ENCODE measurements at places on chromosomes 2 and 18.
A peak's percentile ranks its signal among the peaks of the same experiment; 100 is the strongest.

DNA sequence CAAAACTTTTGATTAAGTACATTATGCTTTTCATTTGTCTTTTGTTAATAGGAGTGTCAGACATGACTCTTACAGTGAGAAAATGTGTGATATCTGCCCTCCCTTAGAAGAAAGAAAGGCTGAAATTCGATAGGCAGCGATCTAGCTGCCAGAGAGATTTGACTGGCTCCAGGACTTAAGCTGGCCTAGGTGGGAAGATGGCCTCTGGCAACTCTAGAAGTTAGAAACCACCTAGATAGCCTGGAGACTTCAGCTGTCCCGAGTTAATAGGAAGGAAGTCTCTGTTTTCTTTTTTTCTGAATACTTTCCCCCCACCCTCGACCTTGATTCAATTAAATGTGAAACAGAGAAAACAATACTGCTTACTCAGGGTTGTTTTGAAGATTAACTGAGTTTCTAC is 1194.7 kb upstream of the CRIM1 start:
- DNase-seq, result no peak

DNA sequence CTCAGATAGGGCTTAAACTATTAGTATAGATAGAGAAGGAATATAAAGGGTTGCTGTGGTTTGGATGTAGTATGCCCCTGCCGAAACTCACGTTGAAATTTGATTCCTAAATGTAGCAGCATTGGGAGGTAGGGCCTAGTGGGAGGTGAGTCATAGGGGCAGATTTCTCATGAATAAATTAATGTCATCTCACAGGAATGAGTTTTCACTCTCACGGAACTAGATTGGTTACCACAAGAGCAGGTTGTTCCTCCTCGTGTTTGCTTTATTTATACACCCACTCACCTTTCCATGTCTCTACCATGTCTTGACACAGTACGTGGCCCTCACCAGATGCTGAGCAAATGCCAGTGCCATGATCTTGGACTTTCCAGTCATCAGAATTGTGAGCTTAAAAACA is 218.2 kb downstream of the RBM43 start:
- no peak for DNase-seq

- no peak for DNase-seq
These were observed 325.0 kb downstream of the CCDC178 start for GRCh38 chr18:33115476-33115875.

DNA sequence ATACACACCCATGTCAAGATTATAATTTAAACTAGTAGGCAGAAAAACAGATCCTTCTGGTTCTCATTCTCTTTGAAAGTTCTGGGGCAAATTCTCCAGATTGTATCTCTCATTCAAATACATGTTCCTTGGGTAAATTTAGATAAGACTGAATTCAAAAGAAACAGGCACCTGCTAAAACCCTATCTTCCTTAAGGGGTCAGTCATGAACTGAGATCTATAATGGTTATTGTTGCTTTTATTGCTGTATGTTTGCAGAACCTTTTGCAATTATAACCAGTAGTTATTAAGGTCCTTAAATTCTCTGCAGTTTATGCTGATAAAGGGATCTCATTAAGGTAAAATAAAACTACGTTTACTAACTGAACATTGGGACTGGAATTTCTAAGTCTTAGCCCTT is 83.5 kb downstream of the MYO5B start:
- no peak for DNase-seq

DNA sequence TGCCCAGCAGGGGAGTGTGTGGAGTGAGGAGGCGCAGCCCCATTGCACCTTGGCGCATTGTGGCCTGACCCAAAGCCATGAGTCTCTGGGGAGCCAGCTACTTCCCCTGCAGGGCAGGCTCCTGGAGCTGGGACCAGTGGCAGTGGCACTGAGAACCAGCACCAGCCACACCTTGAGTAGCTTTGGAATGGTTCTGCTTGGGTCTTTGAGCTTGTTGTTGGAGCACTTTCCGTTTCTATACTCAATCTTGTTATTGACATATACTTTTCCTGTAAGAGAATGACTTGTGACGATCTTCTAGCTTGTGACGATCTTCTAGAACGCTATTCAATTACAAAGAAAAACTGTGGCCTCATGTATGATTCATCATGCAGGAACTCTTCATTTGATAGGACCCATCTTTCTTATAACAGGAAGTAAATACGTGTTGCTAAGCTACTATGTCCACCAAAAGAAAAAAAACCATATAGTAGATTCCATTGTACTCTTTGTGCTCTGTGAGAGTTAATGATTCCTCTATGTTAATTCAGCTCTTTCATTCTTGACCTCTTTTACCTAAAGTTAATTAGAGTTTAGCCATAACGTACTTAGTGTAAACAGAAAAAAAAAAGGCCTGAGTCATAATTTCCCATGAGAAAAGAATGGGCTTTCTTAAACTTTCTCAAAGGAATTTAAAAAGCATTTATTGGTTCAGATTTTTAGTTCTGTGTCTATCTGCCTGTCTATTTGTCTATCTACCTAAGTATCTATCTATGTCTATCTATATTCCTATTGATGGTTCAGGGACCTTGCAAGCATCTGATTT is 113.1 kb downstream of the GATA6 start:
- DNase-seq, result peak; percentile 40

GRCh38 chr18:79506191-79507075 is 110.7 kb downstream of the NFATC1 start:
- DNase-seq, result no peak

- DNase-seq, result no peak
These were observed 75.5 kb upstream of the ZNF532 start for GRCh38 chr18:58788971-58789875.

DNA sequence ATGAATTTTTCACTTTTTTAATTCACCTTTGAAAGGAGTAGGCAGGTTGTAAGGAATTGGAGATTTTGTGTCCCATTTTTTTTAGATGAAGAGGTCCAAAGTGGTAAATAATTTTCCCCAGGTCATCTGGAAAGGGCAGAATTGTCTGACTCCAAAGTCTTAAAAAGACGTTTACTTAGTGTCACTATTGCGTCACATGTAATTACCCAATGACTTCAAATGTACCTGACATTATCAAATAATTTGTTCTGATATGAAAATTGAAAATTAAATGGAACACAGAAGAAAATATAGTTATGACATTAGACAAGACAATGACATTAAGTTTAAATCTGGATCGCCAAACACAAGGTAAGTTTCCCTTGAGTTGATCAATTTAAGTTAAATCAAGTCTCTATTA is 24.2 kb upstream of the NBEAL1 start:
- DNase-seq, result no peak

DNA sequence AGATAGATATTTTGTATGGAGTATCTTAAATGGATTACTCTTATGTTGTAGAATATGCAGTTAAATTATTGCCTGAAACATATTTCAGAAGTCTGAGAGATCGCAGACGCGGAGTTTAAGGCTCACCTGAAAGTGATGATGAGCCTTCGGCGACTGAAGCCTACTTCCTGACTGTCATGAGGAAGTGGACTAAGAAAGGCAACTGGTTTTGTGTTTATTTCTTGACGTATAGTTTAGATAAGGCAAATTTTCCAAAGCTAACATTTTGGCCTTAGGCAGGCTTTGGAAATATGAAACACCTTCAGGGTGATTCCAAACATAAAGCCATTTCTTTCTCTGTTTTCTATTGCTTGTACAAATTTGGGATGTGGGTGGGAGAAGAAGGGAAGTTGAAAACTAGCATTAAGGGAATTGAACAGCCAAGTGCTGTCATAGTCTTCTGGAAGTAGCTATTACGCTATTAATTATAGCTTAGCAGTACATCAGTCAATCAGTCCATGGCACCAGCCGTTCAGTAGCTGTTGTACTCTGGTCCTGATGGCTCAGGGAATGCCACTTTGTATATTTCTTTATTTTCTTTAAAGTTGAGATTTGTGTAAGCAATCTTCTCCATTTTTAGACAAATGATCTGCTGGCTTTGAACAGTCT is 1.5 kb downstream of the GRHL1 start:
- DNase-seq, result no peak

- no peak for DNase-seq
These were observed 4.3 kb downstream of the TGOLN2 start for GRCh38 chr2:85323351-85323987.

DNA sequence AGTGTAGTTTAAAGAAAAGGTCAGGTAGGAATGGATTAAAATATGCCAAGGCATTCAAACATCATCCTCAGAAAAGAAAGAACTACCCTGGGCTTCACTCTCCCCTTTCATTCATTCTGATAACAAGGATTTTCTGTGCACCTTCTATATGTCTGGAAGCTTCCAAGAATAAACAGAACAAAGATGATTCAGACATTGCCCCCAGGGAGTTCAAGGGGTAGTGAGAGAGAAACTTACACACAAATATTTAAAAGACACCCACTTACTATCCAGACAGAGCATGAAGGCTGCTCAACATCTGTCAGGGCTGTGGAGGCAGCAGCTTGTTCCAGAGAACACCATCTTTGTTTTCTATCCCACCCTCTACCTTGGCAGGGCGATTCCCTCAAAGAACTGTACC is 140.5 kb downstream of the ALK start:
- DNase-seq, result no peak

- DNase-seq, result peak; percentile 73
These were observed 297.1 kb downstream of the ASXL3 start for GRCh38 chr18:33875029-33875565.

DNA sequence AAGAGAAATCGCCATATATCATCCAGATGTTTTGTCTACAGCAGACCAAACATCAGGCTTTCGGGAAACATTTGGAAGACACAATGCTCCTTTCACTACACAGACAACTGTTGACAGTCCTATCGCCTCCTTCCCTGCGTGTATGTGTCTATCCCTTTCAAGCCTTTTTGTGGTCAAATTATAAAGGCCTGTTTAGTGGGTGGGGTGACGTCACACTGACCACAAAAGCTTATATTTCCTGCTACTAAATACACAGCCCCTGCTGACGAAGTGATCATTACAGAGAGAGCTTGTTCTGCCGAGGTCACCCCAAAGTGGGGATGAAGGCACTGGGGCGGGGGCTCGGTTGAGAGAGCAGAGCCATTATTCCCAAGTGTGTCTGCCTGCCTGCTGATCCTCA is 302.7 kb upstream of the TNP1 start:
- no peak for DNase-seq

DNA sequence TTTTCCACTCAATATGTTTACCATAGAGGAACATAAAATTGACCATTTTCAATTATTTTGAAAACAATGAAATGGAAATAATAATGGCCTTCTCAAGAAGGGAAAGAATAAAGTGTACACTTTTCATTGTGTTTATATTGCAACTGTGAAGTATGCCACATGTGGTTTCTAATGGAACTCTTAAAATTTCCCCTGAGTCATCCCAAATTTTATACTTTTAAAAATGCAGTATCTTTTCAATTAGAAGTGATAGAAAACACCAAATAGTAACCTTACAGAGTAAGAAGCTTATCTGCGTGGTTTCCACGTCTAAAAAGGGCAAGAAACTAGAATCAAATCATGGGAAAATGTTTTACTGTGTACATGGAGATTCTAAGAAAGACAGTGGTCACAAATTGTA is 70.0 kb downstream of the SCG2 start:
- no peak for DNase-seq

DNA sequence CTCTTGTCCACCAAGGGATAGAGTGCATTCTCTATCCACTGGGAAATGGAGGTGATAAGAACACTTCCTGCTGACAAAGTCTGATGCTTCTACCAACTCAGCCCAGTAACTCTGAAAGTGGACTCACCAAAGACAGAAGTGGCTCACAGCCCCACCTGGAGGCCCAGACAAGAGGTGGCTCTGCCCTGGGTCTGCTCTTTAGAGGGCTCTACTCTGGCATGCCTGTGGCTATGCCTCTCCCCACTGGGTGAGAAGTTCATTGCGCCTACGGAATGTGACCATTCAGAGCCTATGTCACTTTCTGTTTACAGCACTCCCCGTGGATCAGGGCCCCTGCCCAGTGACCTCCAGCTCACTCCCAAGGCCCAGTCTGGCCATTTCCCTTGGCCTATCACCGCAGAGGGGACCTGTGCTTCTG is 13.5 kb upstream of the XDH start:
- no peak for DNase-seq

- no peak for DNase-seq
These were observed 60.0 kb upstream of the KLF7 start for GRCh38 chr2:207225773-207226172.

- no peak for DNase-seq
These were observed 37.3 kb upstream of the XPO1 start for GRCh38 chr2:61575447-61575859.

GRCh38 chr2:216989340-216990129 is 129.7 kb upstream of the TNP1 start:
- no peak for DNase-seq

DNA sequence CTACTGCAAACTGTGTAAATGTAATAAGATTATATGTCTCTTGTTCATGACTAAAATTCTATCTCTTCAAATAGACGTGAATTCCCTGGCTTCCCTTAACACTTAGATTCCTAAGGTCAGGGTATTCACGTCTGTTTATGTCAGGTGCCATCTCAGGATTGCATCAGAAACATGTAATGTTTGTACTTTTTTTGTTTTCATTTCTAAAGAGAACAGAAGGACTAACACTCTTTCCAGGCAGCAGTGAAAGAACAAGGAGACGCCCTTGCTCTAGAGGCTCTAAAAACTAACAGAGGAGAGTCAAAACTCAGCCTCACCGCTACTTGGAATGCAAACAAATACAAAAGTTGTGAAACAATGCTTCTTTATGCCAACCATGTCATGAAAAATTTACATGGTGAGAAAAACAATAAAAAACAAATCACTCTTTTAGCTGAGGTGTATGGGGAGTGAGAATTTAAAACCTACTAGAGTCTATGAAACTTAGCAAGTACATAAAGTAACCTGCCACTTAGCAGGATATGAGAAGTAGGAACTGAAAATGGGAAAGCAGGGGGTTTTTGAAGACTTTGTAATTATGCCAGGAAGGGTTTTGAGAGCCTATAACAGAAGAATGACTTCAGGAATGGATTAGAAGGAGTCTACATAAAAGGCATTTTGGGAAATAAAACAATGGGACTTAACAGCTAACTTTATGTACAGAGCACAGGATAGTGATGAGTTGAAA is 522.7 kb downstream of the THSD7B start:
- DNase-seq, result no peak

DNA sequence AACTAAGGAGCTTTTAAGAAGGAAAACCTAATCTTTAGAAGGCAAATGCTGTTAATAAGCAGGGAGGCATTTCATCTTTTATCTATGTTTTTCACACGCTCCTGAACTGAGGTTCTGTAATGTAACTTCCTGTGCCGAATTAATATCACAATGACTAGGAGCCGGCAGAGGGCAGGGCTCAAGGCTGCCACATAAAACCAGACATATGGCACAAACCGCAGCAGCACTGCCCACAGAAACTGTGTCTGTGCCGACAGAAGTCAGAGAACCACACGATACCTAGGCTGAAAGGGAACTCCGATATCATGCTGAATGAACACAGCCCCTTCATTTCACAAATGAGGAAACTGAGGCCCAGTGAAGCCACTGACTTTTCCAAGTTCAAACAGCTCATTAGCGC is 112.1 kb downstream of the EIPR1 start:
- no peak for DNase-seq
